ENCODE measurements at places on chromosomes 4 and X.

DNA sequence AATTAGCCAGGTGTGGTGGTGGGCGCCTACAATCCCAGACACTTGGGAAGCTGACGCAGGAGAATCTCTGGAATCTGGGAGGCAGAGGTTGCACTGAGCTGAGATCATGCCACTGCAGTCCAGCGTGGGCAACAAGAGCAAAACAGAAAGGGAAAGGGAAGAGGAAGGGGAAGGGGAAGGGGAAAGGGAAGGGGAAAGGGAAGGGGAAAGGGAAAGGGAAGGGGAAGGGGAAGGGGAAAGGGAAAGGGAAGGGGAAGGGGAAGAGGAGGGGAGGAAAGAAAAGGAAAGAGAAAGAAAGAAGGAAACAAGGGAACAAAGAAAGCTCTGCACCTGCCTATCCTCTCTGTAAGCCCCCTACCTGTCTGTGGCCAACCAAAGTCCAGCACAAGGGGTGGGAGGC is 35.2 kb downstream of the FAM53A start:
- no peak for DNase-seq

DNA sequence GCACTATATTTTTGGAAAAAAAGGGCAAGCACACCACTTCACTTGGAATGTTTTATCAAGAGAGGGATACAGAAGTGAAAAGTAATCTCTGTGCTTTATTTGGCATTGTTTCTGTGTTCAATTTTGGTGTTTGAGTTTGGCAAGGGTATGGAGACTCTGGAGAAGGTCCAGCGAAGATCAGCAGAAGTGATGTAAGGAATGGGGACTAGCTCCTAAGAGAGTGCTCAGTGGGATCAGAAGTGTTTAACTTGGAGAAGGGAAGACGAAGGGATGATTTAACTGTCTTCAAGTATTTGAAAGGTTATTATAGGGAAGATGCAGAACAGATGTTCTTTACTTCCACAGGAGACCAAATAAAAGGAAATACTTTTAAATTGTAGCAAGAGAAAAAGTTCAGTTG is 74.3 kb downstream of the CFAP299 start:
- DNase-seq = no peak

GRCh38 chr4:73442275-73442674 is 6.3 kb downstream of the AFP start:
- no peak for DNase-seq

DNA sequence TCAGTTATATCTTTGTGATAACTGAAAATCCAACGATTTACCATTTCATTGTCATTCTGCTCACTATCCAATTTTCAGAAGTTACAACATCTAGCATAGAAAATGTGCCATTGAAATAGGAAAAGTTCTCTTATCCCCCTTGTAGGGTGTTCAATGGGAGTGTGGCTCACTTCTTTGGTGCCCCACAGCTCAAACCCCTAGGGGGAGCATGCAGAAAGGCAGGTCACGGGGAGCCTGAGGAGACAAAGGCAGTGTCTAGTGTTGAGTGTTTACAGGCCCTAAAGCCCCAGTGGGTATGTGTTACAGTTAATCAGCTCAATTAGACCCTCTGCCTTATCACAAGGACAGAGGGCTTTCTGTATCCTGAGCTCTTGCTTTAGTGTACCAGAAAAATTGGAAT is 243.4 kb upstream of the GRID2 start:
- DNase-seq = no peak

DNA sequence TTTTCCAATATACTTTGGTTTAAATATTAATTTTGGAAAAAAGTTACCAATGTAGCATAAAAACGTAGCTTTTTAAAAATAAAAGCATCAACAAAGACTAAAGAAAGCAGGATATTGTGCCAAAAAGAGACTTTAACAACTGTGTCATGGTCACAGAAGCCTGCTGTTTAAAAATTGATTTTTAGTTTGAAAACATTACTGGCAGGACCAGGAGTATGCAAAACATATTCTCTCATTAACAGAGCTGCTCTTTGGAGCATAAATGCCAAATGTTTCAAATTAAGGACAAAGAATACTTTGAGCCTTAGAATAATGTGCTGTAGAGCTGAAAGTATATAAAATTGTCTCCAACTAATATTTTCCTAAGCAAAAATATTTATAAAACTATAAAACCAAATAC is 279.0 kb downstream of the ARAP2 start:
- DNase-seq = no peak

GRCh38 chr4:13970349-13970748 is 342.8 kb upstream of the BOD1L1 start:
- DNase-seq = no peak

DNA sequence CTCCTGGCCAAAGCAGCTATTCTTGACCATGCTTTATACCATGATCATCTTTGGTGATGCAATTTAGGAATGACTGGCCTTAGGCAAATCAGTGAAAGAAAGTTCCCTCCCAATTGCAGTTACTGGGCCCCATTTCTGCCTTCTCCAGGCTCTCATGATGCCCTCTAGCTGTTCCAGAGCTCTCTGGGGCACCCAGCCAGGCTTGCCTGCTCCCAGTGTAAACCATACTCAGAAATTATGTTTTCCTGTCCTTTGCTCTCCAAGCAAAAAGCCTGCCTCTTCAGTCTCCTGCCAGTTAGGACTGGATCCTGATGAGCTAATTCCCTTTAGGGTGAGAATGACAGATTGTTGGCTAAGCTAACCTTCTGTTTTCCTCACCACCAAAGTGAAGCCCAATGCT is 85.3 kb upstream of the RBPJ start:
- no peak for DNase-seq

GRCh38 chrX:7062903-7063302 is 84.6 kb upstream of the STS start:
- DNase-seq = no peak

DNA sequence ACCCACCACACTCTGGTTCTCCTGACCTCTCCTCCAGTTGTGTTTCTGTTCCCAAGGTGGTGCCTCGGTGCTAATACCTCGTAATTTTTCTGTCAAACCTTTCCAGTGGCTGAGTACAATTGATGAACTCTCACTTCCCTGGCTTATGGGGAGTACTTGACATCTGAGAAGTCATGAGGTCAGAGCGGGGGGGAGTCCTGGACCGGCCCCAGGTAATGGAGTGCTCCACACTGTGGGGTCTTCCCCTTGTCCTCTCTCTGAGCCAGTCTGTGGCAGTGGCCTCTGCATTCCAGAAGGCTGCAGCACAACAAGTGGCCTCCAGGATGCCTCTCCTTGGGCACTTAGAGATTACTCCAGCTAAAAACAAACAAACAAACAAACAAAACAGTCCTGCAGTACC is 122.5 kb upstream of the TRIM2 start:
- no peak for DNase-seq

- DNase-seq = no peak
Measured at GRCh38 chr4:24373704-24374103, 210.7 kb downstream of the DHX15 start.
